Ovary (tissue), 10 donors: ENCODE measurements at places on chromosomes 4 and X. TPM values are rescaled to one million over a fixed set of nuclear protein-coding genes. Genes with fewer than 3 reads are reported as not detected.

DMRTC1 gene
- polyA plus RNA-seq = not detected

C4orf36 gene
- polyA plus RNA-seq = 1.6 TPM

RENBP gene
- polyA plus RNA-seq = 1.2 TPM

CCNB3 gene
- polyA plus RNA-seq = 0.10 TPM

FAAH2 gene
- polyA plus RNA-seq = 0.50 TPM

PAGE2B gene
- not detected for polyA plus RNA-seq

ARMCX4 gene
- 18.8 TPM for polyA plus RNA-seq
